Fibroblast of gingiva (primary cell): ENCODE measurements at places on chromosomes 12 and 14.

DNA sequence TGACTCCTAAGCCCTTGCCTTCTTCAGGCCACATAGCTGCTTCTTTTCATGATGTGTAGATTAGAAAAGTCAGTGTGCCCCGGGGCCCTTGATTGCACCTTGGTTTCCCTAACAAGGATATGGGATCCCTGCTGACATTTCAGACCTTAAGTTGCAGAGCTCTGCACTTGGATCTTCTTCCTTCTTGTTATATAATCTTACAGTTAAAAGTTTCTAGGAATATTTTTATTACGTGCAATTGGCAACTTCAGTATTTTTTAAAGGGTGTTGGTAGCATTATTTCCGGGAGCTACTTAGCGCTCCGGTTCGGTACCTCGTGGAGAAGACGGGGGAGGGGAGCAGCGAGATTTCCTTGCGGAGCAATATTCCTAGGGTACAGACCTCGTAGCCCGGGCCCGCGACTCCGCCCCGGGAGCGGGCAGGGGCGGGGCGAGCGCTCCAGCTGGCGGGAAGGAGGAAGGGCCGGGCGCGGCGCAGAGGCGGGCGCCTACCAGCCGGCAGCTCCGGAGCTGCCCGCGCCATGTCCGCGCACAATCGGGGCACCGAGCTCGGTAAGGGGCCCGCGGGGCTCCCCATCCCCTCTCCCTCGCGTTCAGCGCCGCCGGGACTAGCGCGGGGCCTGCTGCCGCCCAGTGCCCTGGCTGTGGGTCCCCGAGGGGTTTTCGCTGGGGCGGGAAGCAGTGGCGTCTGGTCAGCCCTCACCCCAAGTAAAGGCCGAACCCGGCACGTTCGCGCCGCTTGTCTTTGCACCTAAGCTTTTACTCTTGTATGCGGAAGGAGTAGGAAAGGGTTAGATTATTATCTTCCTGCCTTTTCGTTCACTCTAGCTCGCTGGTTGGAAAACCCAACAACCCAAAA is at the start of gene DERA:
DERA (plus strand) TSS at position 469 of the 858 bp plus-strand sequence; CDS start at position 521, 52 bp downstream.
- DNase-seq = peak; percentile 72

GRCh38 chr14:51458563-51458955 is 193.2 kb upstream of the FRMD6 start:
- DNase-seq = no peak

DNA sequence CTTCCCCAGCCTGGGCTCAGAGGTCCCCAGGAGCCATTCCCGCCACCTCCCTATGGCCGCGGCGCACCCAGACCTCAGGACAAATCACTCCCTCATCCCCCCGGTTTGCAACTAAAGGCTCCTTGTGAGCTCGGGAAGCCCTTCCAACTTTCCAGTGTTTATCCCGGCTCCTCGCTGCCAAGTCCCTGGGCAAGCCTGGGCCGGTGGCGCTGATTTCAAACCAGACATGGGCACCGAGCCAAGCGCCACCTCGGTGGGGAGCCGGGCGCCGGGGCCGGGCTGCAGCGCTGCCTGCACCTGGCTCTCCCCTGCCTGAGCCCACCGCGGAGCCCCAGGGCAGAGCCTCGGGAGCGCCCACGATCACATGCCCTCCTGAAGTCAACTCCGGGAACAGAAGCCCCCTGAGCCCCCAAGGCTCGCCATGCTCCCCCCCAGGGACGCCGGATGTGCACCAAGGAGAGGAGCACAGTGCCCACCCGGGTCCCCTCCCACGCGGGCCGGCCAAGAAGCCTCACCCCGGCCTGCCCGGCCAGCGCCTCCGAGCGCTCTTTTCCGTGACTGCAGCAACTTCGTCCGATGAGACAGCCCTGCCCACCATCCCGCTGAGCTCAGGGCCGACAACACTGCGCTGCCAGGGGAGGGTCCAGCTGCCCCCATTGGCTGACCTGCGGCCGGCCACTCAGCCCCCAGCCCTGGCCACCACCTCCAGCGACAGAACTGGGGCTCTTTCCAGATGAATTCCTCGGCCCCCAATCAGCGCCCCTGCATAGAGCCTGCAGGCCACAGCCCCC is 50.0 kb downstream of the NCOR2 start:
- DNase-seq = peak; percentile 71

DNA sequence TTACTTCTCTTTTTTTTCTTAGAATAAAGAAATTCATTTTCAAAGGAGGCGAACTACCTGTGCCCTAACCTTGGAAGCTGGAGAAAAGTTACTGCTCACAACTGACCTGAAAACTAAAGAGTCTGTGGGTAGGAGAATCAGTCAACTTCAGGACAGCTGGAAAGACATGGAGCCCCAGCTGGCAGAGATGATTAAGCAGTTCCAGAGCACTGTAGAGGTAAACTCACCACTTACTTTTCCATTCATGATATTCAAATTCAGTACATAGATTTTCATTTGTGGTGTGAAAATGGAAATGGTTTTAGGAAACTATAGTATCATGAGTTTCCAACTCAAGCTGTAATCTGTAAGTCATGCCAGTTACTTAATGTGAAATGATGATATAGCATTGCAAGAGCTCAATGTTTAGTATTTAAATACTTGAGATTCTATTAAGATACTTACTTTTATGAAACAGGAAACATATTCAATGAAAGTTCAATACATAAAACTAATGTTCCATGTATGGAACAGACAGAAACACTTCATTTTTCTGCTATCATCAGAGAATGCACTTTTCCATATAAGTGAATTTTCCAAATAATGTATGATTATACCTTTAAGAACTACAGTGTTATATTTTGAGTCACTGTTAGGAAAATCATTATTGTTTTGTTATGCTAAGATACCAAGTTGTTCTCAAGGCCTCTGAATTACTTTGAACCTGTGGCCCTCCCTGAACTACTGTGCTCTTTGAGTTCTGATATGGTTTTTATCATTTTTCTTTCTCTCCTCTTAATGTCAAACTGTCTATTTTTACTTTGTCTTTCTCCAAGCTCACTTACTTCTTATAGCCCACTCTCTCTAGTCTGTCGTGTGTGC is 119.0 kb downstream of the ESR2 start:
- DNase-seq = no peak
